D341Med (cell line): ENCODE measurements at places on chromosomes 11 and 22.

DNA sequence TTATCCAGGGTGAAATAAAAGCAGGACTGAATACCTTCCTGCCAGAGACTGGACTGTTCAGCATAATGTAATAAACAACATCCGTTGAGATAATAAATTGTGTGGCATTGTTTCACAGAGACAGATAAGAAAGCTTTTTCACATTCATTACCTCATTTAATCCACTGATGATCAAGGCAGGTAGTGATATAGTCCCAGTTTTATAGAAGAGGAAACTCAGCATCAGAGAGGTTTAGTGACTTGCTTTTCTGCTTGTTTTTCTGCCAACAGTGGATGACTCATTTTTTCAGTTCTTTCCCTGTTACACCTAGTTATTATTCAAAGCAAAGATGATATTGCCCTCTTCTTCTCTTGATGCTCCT is 4.0 kb downstream of the MYO18B start:
- DNase-seq, result no peak

- DNase-seq, result no peak
These were observed 11.2 kb upstream of the MIAT start for GRCh38 chr22:26646158-26646557.

DNA sequence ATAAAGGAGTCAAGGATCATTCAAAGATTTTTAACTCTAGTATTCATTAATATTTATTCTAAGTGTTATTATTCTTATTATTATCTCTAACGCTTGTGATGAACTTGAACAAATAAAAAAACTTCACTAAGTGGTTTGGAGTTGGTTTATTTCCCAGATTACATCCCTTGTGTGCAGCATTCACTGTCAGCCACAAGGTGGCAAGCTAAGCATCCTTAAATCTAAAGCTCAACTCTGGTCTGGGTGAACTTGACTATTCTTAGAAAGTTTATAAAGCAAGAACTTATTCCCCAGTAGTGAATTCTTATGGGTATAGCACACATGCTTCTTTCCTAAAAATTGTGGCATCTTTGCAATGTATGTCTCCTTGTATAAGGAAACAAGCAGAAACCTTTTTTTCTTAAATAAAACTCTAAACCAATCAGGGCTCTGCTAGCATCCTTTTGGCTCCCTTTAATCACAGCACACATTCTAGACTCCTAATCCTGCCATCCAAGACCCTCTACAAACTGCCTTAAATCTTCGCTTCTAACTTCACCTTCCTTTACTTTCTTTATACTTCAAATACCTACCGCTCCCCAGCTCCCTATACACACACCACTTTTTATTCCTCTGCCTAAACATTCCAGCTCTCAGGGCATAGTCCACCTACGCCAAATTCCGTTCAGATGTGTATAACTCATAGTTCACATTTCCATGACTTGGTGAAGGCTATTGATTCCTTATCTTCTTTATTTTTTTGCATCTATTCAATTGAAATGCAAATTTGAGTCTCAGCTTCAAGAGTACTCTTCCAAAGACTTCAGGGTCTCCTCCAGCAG is 1068.8 kb downstream of the DLG2 start:
- DNase-seq, result peak; percentile 50

GRCh38 chr11:15667127-15667725 is 552.5 kb downstream of the INSC start:
- no peak for DNase-seq

DNA sequence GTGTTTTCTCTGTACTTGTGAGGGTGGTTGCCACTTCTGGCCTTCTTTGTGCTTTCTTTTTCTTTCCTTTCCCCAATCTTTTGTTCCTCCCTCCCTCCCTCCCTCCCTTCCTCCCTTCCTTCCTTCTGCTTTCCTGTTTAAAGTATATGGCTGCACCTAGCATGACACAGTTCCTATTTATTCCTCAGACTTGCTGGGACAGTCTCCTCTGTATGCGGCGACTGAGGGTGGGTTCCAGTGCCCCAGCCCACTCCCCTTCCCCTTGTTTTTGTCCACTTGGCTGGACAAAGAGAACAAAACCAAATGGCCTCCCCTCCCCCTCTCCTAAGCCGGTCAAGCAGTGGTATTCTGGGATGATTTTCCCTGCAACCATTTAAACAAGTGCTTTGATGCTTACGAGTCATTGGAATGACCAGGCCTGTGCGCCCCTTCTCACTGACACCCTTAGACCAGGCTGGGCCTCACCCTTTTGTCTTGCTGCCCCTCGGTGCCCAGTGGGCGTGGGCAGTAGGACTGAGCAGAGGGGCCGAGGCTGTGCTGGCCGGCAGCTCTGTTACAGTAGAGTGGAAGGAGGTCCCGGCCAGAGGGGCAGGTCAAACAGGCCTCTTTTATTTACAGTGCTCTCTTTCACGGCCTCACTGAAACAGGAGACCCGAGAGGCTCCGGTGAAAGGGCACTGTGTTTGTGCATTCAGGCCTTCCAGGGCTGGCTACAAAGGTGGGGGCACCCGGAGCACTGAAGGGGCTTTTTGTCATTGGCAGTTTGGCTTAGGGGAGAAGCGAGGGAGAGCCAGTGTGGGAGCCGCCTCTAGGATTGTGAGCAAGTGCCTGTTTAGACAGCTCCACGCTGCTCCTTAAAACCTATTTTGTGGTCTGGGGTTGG is 32.2 kb downstream of the ZBTB16 start:
- DNase-seq, result no peak

- DNase-seq, result no peak
These were observed 23.4 kb upstream of the PLAAT2 start for GRCh38 chr11:63586451-63587166.

- no peak for DNase-seq
These were observed 85.8 kb upstream of the TMEM45B start for GRCh38 chr11:129729823-129730222.

DNA sequence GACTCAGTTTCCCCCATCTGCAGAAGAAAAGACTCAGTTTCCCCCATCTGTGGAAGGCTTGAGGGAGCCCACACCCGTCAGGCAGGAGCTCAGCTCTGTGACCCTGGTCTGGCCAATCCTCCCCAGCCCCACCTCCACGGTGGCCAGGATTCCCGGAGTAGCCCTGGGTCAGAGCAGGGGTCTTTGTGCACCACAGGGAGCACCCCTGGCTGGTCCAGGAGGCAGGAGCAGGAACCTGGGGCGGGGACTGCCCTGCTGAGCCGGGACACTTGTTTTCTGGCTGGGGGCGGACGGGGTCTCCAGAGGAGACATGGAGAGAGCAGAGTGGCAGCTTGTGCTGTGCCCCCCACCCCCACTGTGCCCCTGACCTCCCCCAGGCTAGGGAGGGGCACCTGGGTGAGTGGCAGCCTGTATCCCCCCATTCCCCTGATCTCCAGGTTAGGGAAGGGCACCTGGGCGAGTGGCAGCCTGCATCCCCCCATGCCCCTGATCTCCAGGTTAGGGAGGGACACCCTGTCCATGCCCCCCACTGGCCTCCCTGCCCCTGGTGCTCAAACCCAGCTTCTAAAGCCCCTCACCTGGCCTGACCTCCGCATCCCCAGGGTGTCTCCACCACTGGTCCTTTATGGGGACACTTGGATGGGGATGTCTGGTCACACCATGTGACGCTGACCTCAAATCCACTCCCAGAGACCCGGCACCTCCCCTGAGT is 18.8 kb downstream of the IL17REL start:
- peak; percentile 26 for DNase-seq

- DNase-seq, result no peak
These were observed 1.6 kb upstream of the FGF19 start for GRCh38 chr11:69705351-69705811.

GRCh38 chr11:38543986-38544385 is 1946.0 kb upstream of the RAG2 start:
- no peak for DNase-seq

GRCh38 chr22:47207387-47207786 is 444.9 kb downstream of the TBC1D22A start:
- no peak for DNase-seq

- DNase-seq, result peak; percentile 92
These were observed 14.2 kb upstream of the MUC6 start for GRCh38 chr11:1050581-1051355.

DNA sequence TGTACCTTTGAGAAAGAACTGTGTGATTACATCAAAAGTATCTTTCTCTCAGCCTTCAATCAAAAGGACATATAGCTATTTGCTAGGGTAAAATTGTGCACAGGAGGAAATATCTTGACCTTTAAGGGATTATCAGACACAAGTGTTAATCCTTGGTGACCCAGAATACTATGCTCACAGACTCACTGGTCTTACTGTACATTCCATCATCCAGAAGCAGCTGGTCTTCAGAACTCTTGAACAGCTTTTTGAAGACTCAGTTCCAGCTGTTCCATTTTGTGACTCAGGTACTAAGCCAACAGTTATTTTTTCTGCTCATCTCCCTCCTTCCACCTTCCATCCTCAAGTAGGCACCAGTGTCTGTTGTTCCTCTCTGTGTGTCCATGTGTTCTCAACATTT is 19.8 kb downstream of the ZBED5 start:
- DNase-seq, result no peak

DNA sequence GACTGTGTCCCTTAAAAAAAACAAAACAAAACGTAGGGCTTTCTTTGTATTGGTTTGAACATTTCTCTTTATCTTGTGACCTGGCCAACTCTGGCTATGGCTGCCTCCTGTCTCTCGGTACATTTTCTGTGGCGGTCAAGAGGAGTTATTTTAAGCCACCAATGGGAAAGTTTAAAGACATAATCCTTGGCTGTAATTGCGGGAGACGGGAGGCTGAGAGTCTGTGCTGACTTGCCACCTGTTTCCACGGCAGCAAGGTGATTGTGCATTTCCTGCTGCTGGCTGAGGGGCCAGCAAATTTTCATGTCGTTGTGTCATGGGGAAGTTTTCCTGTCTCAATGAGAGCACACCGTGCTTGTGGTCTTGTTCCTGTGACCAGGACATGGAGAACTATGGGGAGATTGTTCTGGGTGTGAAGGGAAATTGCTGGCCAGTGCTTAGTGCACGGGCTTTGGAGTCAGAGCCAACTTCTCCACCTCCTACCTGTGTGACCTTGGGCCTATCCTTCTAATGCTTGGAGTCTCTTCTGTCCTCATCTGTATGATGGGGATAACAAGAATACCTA is 11.0 kb downstream of the PTPRJ start:
- DNase-seq, result no peak

DNA sequence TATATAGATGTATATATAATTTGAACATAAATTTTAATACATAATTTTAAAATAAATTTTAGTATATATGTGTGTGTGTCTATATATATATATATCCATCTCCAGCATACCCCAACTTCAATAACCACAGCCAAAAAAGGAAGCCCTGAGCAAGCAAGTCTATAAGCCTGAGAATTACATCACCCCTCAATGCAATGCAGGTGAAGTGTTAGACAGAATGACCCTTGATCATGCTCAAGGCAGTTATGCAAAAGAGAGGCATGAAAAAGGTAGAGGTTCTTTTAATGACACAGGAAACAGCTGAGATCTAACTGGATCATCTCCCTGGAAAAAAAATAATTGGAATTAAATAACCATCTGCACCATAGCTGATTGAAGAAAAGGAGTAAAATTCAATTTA is 557.9 kb upstream of the ANO5 start:
- DNase-seq, result no peak

DNA sequence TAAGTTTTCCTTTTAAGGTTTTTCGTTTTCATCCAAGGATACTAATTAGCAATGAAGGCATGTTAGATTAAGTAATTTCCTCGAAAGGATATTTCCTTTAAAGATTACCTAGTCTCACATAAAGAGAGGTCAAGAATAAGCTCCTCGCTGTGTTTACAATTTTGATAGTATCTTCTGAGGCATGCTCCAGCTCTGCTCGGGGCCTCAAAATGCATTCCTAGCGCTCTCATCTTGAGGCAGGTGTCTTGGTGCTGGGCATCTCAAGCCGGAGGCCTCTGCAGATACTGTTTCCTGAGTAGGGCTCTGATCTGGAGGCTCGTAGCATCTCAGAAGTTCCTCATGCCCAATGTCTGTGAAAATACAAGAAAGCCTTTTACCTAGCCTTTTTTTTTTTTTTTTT is 128.6 kb upstream of the SNX19 start:
- no peak for DNase-seq

GRCh38 chr11:75496305-75496752 is 29.4 kb downstream of the GDPD5 start:
- no peak for DNase-seq

GRCh38 chr11:113553235-113553634 is 78.0 kb upstream of the DRD2 start:
- no peak for DNase-seq

DNA sequence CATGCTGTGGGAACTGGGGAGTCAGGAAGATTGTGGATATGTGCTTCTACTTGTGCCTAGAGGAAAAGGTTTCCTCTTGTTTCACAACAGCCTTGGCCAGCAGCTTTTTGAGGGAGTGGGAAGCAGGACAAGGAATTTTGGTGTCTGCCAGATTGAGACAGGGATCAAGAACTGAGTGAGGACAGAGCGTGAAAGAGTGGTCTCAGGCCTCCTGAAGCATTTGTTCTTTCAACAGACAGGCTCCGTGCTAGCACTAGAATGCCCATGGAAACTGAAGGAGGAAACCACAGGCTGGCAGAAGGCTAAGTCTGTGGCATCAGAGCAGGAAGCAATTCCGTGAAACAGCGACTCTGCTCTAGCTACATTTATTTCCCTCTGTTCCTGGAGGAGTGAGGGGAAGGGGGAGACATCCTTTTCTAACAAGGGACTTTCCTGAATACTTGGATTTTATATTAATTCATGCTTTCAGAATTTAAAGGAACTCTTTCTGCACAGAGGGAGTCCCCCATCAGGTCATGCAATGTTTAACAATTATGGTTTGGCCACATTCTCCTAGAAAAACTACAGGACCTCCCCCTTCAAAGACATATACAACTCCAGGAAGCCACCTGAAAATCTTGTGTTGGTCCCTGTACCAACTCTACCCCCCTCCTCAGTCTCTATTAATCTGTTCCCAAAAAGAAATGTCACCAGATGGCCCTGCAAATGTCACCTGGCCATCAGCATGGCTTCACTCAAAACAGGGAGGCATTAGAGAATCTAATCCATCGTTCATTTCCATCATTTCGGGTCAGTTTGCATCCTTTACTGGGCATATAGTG is 96.1 kb downstream of the SYT9 start:
- no peak for DNase-seq

DNA sequence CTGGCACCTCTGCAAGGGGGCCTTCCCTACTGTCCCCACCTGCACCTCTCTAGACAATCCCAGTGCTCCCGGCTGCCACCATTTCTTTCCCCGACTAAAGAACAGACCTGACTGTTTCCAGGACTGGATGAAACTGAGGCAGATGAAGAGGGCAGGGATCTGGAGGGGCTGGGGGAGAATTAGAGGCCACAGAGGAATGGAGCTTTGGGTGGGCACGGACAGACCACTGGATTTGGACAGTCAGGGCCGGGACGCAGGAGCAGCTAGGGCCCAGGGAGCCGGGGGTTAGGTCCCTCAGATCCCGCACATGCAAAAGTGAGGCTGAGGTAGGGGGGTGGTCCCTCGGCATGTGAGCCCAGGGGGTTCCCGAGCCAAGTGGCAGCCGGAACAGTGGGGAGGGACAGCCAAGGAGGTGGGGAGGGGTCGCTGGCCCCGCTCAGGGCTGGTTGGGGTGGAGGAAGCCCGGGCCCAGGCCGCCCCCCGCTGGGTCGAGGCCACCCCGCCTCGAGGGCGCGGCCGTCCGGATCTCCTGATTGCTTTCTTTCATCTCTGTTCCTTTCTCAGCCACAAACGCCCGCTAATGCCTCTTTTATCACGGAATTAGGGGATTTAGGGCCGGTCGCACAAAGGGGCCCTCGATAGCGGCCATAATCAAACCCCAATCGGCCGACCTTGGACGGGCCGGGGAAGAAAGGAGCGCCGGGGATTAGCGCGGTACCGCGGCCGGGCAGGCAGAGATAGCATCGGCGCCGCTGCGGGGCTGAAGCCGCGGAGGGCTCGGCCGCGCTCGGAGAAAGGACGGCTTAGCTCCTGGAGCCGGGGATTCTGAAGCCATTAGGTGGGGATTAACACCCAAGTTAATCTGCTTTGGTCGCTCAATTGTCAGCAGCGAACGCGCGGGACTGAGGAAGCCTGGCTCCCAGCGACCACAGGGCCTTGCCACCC is 9.3 kb downstream of the SLC25A1 start:
- DNase-seq, result peak; percentile 88
